ENCODE measurements at places on chromosomes 2 and 18.

DNA sequence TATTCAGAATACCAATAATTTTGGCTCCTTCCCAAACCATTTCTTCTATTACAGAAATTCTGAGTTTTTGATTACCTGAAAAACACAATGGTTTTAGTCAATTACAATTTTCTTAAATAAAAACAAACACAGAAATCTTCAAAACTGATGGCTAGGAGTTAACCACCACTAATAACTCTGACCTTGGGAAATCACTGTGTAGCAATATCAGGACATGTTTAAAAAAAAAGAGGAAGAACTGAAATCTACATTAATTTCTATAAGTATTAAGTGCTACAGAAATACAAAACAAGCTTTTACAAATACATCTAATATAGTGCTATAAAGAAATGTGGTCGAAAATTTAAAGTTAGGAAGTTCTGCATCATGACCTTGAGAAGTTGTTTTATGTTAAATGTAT, 14.9 kb downstream of the L3MBTL4 start:
- DNase-seq = no peak

DNA sequence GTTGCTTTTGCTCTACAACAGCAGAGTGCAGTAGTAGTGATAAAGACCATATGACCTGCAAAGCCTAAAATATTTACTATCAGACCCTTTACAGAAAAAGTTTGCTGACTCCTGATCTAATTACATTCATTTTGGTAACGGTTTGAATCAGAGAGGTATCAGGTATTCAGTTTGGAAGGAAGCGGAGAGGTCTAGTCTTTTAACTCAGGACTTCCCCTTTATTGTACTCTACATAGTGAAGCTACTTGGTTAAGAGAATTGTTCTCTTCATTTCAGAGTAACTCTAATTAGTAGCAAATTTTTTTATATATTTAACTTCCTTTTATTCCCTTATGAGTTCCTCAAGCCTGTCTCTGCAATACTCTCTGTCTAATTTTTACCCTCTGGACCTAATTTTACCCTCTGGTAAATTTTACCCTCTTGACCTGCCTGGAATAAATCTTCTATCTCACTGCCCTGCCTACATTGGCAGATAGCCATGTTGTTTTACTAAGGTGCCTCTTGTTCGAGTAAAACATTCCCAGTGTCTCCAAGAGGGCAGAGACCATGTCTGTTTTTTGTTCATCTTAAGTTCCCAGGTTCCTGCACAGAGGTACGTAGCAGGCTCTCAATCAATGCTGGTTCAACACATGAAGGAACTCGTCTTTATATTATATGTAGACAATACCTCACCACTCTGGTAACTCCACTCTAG, 170.6 kb downstream of the DNAH6 start:
- no peak for DNase-seq

GRCh38 chr2:23824777-23825212, 102.1 kb downstream of the ATAD2B start:
- no peak for DNase-seq

GRCh38 chr2:232333361-232334135, 45.0 kb upstream of the ALPP start:
- no peak for DNase-seq

- no peak for DNase-seq
Observed at GRCh38 chr2:144463266-144463665, 56.7 kb downstream of the ZEB2 start.

GRCh38 chr2:121237980-121238665, 46.9 kb downstream of the TFCP2L1 start:
- no peak for DNase-seq

- DNase-seq = no peak
Observed at GRCh38 chr2:135190799-135191198, 138.7 kb downstream of the RAB3GAP1 start.

GRCh38 chr2:127400533-127400896, 12.7 kb upstream of the MAP3K2 start:
- DNase-seq = no peak

GRCh38 chr2:135890835-135891234, 14.6 kb upstream of the MCM6 start:
- no peak for DNase-seq

GRCh38 chr2:165837122-165837521, 43.1 kb upstream of the GALNT3 start:
- DNase-seq = no peak

GRCh38 chr18:59301929-59302328, 16.5 kb downstream of the CPLX4 start:
- no peak for DNase-seq

DNA sequence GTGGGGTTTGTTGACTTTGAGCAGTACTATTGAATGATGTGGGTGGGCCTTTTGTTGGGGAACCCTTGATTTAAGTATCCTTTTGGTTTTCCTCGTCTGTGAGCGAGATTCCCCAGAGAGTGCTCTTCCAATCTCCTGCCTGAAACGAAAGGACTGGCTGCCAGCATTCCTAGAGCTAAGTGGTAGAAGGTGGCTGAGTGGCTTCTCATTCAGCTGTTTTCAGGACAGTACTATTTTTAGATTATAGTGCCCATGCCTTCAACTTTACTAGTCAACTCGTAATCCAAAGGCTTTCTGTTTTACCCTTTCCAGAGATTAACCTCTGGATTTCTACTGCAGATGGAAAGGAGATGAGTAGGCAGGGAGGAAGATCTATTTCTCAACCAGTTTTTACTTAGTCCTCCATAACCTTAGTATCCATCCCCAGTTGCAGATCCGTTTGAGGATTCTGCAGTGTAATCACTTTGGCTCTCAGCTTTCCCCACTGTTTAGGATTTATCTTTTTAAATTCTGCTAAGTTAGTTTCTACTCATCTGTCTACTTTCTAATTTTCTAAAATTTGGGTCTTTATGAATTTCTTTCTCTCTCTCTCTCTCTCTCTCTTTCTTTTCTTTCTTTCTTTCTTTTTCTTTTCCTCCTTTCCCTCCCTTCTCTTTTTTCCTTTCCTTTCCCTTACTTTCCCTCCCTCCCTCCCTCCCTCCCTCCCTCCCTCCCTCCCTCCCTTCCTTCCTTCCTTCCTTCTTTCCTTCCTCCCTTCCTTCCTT, 9.2 kb downstream of the SLC4A1AP start:
- DNase-seq = no peak

DNA sequence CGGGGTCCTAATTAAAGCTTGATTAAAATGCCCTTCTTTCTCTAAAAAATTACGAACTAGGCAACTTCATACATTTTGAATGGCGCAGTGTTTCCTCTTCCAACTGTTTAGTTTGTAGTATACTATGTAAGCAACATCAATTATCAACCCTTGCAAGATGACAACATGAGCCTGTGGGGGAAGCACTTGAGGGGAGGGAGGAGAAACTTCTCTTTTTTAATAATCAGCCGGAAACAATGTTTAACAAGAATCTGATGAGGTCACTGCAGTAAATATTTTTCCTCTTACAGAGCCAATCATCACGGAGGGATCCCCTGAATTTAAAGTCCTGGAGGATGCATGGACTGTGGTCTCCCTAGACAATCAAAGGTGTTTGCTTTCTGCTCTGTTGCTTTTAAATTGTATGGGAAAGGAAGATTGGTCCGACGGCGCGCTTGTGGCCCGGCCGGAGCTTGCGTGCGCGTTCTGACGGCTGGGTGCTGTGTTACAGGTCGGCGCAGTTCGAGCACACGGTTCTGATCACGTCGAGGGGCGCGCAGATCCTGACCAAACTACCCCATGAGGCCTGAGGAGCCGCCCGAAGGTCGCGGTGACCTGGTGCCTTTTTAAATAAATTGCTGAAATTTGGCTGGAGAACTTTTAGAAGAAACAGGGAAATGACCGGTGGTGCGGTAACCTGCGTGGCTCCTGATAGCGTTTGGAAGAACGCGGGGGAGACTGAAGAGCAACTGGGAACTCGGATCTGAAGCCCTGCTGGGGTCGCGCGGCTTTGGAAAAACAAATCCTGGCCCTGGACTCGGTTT, 5.3 kb upstream of the DLX1 start:
- DNase-seq = no peak

DNA sequence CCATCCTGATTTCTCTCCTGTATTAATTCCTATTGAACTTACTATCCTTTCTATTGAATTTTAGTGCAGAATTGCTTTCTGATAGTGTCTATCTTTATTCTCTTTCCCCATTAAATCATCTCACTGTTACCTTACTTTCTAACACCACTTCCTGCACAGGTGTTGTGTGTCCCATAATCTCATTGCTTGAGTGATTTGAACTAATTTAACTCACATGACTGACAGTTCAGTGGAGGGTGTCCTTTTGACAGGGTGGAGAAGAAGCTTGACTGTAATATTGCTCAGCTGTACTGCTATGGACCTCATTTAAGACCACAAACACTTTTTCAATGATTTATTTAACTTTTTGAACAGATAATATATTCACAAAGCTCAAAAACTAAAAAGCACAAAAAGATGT, 211.8 kb downstream of the NRXN1 start:
- no peak for DNase-seq

DNA sequence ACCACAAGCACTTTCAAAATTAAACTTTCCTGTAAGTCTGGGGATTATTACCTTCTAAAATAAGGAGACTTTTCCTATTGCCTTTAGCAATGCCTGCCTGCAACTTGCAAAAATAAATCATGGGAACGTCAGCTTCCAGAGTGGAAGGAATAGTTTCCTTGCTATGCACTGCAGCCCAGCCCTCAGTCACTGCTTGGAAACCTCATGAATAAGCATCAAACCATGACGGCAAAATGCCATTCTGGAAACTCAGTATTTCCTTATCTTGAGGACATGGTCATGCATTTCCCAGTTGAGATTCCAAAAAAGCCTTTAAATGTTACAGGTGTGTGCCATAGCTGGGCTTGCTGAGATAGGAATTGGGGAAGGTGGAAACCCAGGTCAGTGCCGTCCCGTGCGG, 84.2 kb upstream of the OTOS start:
- no peak for DNase-seq

- DNase-seq = no peak
Observed at GRCh38 chr18:21112140-21112473, 494 bp upstream of the ROCK1 start.

- no peak for DNase-seq
Observed at GRCh38 chr2:12921321-12921720, 204.6 kb downstream of the TRIB2 start.

GRCh38 chr2:58794103-58794502, 553.0 kb upstream of the FANCL start:
- DNase-seq = no peak

DNA sequence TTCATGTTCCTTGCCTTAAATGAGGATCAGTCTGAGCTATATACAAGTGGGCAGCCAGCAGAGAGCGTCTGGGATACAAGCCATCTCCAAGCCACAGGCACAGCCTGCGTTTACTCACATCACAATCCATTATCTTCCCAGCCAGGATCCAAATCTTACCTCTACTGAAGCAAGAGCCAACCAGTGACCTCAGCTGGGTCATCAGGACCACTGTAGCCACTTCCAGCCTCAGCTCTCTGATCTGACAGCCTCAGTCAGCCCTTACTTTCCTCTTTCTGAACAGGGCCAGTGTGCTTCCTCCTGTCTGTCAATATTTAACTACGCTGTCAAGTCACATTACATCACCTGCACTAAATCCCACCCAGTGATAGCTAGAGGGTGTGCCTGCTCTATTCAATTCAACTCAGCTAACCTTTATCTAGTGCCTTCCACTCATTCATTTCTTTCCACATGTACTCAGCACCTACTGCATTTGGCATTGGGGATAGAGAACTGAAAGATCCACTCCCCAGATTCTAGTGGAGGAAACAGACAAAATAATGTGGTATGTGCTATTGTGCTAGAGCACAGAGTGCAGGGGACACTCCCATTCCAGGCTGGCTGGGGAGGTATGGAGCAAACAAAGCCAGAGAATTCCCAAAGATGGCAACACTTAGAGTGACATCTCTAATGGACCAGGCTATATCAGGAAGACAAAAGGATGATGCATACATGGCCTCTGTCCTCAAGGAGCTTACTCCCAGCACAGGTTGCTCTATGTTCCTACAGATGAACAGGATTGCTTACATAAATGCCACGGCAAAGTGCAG, 146.5 kb downstream of the NCKAP5 start:
- no peak for DNase-seq

All from thoracic aorta (tissue), 2 donors.